ENCODE measurements at places on chromosomes 2 and 18.

- DNase-seq, result no peak
Observed at GRCh38 chr2:6429210-6429986, 436.3 kb downstream of the CMPK2 start.

DNA sequence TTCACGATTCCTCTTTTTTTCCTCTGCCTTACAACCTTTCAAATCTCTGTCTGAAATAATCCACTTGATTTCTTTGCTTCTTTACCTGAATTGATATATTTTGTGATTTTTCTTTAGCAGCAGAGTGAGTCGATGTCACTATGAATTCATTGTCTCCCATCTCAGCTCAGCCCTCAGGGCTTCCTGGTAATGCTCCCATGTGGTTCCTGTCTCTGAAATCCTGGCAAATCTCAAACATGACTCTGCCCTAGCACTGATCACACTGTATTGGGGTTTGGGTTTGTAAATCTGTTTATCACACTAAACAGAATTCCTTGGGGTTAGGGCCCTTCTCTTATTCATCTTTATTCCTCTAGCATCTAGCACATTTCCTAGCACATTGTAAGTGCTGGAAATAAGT is 43.0 kb upstream of the MSTN start:
- DNase-seq, result no peak

- no peak for DNase-seq
Observed at GRCh38 chr18:79518028-79518682, 122.4 kb downstream of the NFATC1 start.

- DNase-seq, result no peak
Observed at GRCh38 chr2:17790536-17790935, 25.7 kb upstream of the MSGN1 start.

DNA sequence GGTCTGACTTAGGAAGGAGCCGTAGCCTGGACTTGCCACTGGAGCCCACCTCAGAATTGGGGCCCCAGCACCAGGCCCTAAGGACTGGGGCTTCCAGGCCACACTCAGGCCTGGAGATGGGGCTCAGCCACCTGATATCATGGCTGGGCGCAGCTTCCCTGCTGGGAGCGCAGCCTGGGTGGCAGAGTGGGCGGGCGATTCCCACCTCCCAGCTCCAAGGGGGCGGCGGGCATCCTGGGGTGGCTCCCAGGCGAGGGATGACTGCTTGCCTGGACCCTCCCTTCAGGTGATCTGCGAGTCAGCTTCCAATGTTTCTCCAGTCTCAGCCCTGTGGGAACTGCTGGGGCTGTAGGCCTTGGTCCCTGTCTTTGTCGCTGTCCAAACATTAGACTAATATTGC is 20.1 kb downstream of the GPR35 start:
- no peak for DNase-seq

GRCh38 chr18:30915336-30915988 is 127.1 kb downstream of the DSC3 start:
- DNase-seq, result no peak

- DNase-seq, result no peak
Observed at GRCh38 chr2:42881732-42882131, 89.3 kb upstream of the HAAO start.

DNA sequence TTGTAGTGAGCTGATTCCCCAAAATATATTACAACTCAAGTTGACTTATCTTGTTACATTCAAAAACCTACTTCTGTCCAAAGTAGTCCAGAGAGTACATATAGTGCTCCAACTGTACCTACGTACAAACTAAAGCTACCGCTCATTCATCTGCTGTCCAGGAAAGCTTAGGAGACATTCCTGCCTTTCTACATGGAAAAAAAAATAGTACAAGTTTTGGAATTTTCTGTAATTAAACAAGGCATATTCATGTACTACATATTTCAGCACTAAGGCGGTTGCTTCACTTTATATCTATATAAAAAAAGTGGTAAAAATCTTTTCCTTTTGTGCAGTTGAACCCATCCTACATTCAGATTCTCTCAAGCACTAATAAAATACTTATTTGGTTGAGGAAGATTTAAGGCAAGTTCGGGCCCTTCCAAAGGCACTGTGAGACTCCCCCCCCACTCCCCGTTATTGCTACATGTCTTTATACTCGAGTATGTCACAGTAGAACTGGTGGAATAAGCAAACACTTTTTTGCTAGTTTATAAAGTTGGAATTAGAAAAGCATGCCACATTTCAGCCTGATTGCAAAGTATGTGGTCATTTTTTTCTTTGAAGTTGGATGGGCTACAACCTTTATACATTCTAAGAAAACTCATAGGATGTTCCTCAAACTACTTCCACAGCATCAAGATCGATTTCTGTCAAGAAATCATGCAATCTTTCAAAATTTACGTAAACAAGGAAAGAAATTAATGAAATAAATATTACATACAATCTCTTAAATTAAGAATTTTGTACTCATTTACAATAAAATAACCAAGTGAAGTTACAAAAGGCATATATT is 3.7 kb downstream of the ZFP36L2 start:
- DNase-seq, result no peak

DNA sequence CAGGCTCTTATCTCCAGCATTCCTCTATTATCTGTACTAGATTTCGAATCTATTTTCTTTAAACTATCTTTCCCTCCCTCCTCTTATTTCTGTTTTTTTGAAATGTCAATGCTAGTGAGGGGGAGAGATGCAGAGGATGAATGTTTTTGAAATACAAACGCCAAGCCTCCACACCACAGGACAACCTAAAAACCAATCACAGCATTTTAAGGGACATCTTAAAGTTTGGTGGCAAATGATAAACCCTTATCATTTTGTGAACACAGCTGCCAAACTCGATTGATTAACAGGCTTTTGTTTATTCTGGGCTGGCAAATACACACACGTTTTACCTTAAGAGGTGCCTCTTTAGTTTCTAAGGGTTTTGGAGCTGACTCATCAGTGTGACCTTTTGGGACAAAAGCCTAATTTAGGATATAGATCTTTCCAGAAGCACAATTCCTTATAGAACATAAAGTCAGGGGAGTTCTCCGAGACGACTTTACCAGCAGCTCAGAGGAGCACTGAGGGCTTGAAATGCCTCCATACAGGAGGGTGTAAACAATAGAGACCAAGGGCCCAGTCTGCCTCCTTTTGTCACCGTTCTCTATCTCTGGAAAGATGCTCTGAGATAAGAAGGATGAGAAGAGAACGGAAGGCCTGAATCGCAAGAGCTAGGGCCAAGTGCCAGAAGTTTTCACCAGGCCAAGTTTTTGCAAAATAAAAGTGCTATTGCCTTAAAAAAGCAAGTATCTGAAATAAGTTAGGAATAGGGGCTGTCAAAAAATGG is 4.2 kb upstream of the MEIS1 start:
- DNase-seq, result no peak

GRCh38 chr2:151826737-151827157 is 1.5 kb downstream of the ARL5A start:
- DNase-seq, result no peak

DNA sequence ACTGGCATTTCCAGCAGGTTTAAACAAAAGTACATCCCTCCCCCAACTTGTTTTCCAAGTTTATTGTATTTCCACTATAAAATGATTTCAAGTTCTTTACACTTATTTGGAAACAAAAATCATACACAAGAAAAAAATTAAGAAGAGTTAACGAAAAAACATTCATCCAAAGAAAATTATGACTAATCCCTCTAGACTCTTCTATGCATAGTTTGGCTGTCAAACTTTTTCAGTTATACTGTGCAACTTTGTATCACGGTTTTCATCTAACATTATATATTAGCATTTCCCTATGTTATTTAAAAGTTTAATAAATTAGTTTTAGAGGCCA is 627 bp downstream of the WDCP start:
- no peak for DNase-seq

DNA sequence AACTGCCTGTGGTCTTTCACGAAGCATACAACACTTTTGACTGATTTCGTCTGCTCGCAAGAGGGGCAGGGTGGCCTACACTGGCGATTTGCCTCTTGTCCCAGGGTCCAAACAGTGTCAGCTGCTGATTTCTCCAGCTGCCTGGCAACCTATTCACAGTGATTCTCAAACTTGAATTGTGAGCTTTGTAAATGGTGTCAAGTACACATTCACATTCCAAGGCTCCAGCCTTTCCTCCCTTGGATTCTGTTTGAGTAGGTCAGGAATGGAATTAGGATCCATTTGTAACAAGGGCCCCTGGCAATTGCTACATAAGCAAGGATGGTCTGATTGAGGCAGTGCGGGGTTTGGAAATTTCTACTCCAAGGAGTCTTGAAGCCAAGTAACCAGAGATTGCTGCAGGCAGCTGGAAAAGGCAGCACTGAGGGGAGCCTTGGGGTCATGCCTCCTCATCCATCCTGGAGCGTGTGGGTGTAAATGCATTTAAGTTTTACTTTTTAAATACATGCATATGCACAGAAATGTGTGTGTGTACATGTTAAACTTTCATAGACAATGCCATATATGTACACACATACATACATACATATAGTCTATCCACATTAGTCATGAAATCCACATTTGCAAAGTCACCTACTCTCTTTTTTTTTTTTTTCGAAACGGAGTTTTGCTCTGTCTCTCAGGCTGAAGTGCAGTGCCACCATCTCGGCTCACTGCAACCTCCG is 86.8 kb upstream of the UXS1 start:
- no peak for DNase-seq

- DNase-seq, result no peak
Observed at GRCh38 chr2:204834716-204835384, 289.6 kb downstream of the PARD3B start.

DNA sequence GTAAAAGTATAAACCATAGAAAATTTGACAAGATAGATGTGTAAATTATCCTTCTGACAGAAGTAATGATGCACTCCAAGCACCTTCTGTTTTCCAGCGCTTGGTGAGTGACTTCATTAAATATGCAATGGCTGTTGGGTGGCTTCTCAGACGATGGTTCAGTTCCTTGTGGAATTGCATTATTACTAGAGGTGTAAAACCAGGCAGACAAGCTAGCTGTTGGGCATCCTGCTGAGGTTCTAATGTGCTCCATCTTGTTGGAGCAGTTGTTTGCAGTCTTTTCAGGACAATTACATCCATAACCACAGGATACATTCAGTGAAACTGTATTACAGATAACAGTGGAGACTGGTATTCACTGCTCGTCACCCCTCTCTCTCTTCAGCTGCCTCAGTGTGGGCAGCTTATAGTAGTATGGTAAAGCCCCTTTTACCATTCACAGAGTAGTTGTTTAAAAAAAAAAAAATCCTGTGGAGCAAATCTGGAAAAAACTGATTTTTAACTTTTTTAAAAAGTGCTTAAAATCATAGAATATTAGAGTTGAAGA is 143.5 kb downstream of the AGPS start:
- DNase-seq, result no peak

DNA sequence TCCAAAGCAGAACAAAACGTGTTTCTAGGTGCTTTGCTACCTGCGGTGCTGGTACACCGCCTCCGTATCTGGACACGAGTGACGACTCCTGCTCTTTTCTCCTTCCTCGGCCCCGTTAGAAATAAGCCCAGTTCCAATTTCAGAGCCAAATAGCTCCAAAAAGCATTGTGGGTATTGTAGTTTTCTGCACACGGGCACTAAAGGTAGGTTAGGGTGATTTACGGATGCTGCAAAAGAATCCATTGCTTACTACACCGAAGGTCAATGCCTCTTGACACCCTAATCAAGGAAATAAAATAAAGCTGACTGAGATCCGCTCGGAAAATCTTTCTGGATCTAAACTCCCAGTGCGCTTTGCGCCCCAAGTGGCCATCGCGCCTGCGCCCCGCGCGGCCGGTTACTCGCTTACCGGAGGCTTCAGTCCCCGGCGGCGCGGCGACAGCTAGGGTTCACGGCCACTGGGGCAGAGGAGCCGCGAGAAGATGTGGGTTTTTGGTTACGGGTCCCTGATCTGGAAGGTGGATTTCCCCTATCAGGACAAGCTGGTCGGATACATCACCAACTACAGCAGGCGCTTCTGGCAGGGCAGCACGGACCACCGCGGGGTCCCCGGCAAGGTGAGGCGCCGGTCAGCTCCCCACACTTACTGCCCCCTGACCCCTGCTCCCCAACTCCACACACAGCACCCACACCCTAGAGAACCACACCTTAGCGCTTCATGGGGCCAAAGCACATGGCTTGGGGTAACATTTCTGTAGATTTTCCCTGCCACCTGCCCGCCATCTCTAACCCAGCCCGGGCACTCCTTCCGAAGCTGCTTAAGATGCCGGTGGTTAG is at the start of gene CHAC2:
Gene CHAC2 (plus strand): TSS at position 400 of the 837 bp plus-strand sequence. CDS start 83 bp downstream, at position 483.
- DNase-seq, result peak; percentile 70

GRCh38 chr18:73683409-73684238 is 464.0 kb downstream of the FBXO15 start:
- no peak for DNase-seq

DNA sequence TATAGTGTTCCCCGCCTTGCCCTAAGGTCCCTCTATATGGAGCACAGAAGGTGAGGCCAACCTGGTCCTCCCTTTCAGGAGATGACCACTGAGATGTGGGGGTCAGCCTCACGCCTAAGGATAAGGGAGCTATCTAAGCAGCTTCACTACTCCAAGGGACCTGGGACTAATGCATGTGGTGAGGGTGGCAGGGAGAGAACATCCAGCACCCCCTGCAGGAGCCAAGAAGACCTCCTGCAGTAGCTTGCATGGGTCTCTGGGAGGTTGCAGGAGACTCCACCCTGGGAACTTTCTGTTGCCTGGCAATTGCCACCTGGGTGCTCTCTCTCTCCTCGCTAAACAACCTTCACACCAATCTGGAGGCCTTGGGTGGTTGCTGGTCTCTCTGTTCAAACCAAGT is 93.0 kb upstream of the KLHL29 start:
- DNase-seq, result no peak

DNA sequence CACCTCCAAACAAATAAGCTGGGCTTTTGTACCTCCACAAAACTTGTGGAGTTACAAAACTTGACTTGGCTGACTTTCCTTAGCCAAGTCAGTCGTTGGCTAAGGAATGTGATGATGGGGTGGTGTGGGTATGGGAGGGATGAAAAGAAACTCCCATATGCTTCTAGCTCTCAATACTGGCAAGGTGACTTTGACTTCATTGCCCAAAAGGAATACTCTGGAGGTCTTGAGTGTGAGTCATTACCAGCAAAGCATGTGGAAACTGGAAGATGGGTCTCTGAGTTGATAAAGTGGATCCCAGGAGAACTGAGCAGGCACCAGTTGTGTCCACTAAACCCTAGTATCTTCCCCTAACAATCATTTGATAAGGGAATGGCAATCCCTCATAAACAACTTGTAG is 226.7 kb downstream of the GULP1 start:
- DNase-seq, result no peak

DNA sequence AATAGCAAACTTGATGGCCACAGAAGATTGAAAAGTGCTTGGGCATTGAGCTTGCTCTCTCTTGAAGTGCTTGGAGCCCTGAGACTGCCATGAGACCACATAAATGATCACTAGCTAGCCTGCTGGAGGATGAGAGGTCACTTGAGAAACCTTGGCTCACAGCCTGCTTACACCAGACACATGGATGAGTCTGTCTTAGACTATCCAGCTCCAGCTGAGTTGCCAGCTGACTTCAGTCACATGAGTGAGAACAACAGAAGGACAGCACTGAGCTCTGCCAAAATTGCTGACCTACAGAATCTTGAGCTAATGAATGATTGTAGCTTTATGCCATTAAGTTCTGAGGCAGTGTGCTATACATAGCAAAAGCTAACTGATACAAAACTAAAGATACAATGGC is 18.1 kb downstream of the NABP1 start:
- peak; percentile 11 for DNase-seq

GRCh38 chr2:180980943-180981911 is 822 bp downstream of the UBE2E3 start:
- peak; percentile 33 for DNase-seq

Data from NCI-H1092 treated with DMSO at 0.1 percent for 48 hours (cell line).